Immature natural killer cell (primary cell): ENCODE measurements at places on chromosomes 11 and 22. TPM values are rescaled to one million over a fixed set of nuclear protein-coding genes. Genes with fewer than 3 reads are reported as not detected.

DNA sequence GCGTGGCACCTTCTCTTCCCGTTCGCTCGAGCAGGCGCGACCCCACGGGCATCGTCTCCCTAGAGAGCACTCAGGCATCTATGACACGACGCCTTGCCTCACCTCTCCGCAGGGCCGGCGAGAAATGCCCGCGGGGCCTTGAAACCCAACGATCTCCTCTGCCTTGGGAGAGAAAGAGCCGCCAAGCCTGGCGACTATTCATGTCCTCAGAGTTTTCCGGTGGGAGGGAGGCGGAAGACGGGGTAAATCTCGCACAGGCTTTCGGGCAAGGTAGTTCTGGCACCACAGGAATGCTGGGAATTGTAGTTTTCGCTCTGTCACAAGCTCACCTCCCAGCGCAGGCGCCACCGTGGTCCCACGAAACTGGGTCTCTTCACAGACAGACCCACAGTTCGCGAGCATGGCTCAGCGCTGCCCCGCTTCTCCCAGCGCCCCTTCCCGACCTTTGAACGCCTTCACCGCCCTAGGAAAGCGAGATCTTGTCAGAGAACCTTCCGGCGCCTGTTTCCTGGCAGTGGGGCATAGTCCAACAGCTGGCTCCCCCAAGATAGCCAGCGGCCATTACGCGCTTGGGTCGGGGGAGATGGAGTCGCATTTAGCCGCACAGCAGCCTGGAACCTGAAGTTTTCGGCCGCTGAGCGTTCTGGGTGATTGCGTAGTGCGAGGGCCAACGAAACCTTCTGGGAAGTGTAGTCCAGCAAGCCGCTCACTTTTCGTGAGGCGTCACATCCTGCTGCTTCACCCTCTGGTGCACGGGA, at the start of gene CCDC90B:
Gene CCDC90B (minus strand): TSS at position 597 of the 758 bp plus-strand sequence. CDS start 395 bp downstream, at position 202.
- peaks cover 31% of the 10 kb centered on the region for H3K4me1 ChIP-seq
- peak; percentile 95 for DNase-seq
- H3K36me3 ChIP-seq: peaks cover 3% of the 10 kb centered on the region
- H3K27ac ChIP-seq: peak within 1 kb of the TSS; percentile 100
- H3K27me3 ChIP-seq: peaks cover 8% of the 10 kb centered on the region

DNA sequence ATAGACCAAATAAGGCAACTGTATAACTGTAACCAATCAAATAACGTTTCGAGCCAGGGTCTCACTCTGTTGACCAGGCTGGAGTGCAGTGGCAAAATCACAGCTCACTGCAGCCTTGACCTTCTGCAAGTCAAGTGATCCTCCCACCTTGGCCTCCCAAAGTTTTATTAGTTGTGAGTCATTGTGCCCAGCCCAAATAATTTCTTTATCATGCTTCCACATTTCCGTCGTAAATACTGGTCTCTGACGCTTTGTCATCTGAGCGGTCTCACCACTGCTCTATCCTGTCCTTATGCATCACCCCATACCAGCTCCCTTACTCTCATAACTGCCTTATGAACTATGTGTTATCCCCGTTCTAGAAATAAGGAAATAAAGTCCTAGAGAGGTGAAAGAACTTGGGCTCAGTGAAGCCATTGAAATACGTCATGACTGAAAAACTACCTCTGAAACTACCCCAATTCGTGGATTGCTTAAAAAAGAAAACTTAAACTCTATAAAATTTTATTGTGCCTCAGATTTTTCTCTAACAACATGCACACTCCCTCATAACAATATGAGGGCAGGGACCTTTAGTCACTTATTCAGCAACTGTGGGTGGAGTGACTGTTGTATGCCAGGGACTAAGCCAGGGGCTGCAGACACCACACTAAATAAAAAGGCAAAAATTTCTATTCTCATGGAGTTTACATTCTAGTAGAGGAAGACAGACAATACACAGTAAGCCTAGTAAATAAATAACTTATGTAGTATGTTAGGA, 15.8 kb upstream of the RTN4RL2 start:
- H3K4me1 ChIP-seq: no peaks in the 10 kb centered on the region
- DNase-seq: no peak
- H3K36me3 ChIP-seq: no peaks in the 10 kb centered on the region

DNA sequence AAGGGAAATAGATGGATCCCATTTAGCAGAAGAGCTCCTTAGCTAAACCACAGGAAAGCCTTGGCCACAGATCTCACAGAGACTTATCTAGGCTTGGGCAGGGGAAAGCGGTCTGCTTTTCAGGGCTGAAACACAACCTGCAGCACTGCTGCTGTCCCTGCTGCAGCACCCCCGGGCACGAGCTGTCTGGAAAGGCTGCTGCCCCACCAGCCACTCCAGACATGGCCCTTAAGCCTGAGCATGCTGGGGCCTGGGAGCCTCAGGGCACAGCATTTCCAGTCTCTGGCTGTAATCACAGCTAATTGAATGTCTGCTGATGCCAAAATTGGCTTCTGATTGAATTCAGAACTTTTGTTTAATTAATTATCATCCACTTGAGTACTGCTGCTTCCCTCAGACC, 115.0 kb downstream of the TMPRSS5 start:
- H3K27ac ChIP-seq: peak overlapping the region; percentile 36
- peaks cover 4% of the 10 kb centered on the region for H3K4me1 ChIP-seq
- DNase-seq: no peak
- no peaks in the 10 kb centered on the region for H3K36me3 ChIP-seq
- H3K27me3 ChIP-seq: peaks cover 6% of the 10 kb centered on the region
- H3K4me3 ChIP-seq: no peak overlapping the region

DNA sequence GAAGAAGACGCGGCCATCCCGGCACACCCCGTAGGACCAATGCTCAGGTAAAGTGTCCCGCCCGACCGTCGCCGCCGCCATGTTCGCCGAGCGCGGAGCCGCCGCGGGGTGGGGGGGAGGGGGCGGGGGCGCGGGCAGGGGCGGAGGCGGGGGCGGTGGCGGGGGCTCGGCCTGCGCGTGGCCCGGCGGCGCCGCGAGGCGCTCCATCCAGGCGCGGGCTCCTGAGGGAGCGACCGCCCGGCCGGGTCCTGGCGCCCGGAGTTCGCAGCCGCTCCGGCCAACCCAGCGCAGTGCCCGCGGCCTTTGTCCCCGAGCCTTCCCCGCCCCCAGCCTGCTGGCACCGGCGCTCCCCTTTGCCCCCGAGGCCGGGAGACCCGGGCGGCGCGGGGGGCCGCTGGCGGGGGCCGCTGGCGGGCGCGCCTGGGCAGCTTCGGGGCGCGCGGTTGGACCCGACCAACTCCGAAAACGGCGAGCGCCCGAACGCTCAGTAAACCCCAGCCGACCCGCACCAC, at the start of gene PLEKHA7:
Gene PLEKHA7 (minus strand): TSS at position 94 of the 512 bp plus-strand sequence. CDS start 13 bp downstream, at position 81.
- H3K4me3 ChIP-seq: peak within 1 kb of the TSS; percentile 86
- peak; percentile 11 for DNase-seq
- peaks cover 7% of the 10 kb centered on the region for H3K36me3 ChIP-seq
- H3K4me1 ChIP-seq: peaks cover 10% of the 10 kb centered on the region

DNA sequence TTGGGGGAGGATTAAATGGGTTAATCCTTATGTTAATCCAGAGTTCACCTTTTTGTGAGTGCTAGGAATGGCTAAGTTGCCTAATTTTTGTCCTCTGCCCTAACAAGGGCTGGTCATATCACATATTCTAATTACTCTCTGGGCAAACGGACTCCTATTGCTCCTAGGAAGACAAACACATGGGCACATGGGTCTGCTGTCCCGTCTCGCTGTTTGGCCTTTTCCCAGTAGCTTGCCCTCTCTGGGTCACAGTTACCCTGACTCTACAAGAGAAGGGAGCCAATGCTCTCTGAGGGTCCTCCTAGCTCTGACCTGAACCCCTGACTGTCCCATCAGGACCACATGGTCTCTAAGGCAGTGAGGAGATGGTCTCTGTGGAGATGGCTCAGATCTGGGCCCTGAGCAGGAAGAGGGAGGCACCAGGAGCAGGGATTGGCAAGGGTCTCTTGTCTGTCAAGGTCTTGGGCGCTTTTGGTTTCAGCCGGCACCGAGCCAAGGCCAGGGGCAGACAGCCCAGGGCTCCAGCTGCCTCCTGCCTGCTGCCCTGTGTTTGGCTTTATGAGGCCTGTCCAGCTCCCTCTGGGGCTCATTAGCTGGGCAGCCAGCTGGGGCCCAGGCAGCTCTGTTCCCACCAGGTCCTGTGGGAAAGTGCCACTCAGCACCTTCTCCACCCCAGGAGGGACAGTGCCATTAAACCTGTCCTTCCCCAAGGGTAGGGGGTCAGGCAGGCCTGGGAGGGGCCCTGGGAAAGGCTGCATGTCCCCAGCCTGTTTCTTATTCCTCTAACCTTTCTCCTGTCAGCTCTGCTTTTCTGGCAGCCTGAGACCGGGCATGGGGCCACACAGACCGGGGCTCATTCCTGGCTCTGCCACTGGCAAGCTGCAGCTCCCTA, 559.9 kb downstream of the MN1 start:
- H3K27ac ChIP-seq: no peak overlapping the region
- no peak overlapping the region for H3K4me3 ChIP-seq
- H3K4me1 ChIP-seq: no peaks in the 10 kb centered on the region
- no peaks in the 10 kb centered on the region for H3K27me3 ChIP-seq

- no peak for DNase-seq
- H3K27me3 ChIP-seq: peaks cover 6% of the 10 kb centered on the region
- H3K36me3 ChIP-seq: no peaks in the 10 kb centered on the region
- H3K4me1 ChIP-seq: no peaks in the 10 kb centered on the region
- no peak overlapping the region for H3K27ac ChIP-seq
Measured at GRCh38 chr11:103013421-103013820, 57.9 kb upstream of the MMP13 start.

DNA sequence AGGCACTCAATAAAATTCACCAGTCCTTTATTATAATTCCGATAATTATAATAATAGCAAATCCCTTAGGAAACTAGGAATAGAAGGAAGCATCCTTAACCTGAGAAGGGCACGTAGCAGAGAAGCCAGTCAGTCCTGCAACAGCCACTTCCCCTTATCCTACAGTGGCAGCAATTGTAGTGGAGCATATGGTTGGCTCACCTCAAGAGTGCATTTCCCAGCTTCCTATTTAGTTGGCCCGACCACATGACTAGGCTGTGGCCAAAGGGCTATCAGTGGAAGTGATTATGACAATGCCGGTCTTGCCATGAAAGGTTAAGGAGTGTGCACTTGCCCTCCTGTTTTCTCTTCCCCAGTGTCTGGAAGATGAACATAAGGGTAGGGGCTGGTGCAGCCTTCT, 27.0 kb downstream of the TESMIN start:
- no peak for DNase-seq
- no peak overlapping the region for H3K27ac ChIP-seq
- H3K27me3 ChIP-seq: peaks cover 4% of the 10 kb centered on the region
- H3K4me1 ChIP-seq: no peaks in the 10 kb centered on the region

GRCh38 chr11:27451244-27451965, 21.2 kb downstream of the LGR4 start:
- no peak overlapping the region for H3K4me3 ChIP-seq
- H3K27me3 ChIP-seq: peaks cover 3% of the 10 kb centered on the region
- H3K4me1 ChIP-seq: no peaks in the 10 kb centered on the region
- H3K36me3 ChIP-seq: no peaks in the 10 kb centered on the region
- no peak for DNase-seq

GRCh38 chr11:4654635-4655369, 11.0 kb downstream of the OR51E1 start:
- no peak for DNase-seq
- no peak overlapping the region for H3K4me3 ChIP-seq
- peaks cover 4% of the 10 kb centered on the region for H3K27me3 ChIP-seq
- H3K4me1 ChIP-seq: peaks cover 2% of the 10 kb centered on the region
- no peak overlapping the region for H3K27ac ChIP-seq

- peaks cover 2% of the 10 kb centered on the region for H3K27me3 ChIP-seq
- H3K4me1 ChIP-seq: no peaks in the 10 kb centered on the region
- H3K27ac ChIP-seq: no peak overlapping the region
- no peak for DNase-seq
Measured at GRCh38 chr11:28383456-28383855, 275.3 kb downstream of the METTL15 start.

DNA sequence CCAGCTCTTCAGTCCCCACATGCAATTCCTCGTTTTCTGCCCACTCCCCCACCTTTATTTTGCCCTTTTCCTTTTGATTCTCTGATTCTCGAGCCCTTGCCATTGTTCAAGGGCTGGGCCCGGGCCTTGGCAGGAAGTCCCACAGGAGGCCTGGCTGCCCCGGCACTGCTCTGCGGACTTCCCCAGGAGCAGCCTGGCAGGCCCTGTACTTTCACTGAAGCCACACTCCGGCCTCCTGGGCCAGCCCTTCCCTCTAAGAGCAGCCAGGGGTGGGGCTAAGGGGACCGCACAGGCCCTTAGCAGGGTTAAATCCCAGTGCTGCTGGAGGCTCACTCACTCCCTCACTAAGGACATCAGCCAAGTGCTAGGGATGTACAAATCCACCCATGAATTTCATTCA, 4.1 kb downstream of the LRRC32 start:
- H3K4me3 ChIP-seq: no peak overlapping the region
- H3K27ac ChIP-seq: no peak overlapping the region
- peaks cover 33% of the 10 kb centered on the region for H3K4me1 ChIP-seq
- no peaks in the 10 kb centered on the region for H3K36me3 ChIP-seq
- DNase-seq: no peak
- peaks cover 7% of the 10 kb centered on the region for H3K27me3 ChIP-seq

- H3K36me3 ChIP-seq: peaks cover 25% of the 10 kb centered on the region
- H3K4me3 ChIP-seq: no peak overlapping the region
- H3K27ac ChIP-seq: no peak overlapping the region
- no peak for DNase-seq
- H3K27me3 ChIP-seq: no peaks in the 10 kb centered on the region
Measured at GRCh38 chr11:10520562-10520961, 20.4 kb downstream of the RNF141 start.

GRCh38 chr22:28977481-28977971, 84.1 kb downstream of the C22orf31 start:
- no peak overlapping the region for H3K27ac ChIP-seq
- H3K36me3 ChIP-seq: no peaks in the 10 kb centered on the region
- peaks cover 12% of the 10 kb centered on the region for H3K27me3 ChIP-seq
- no peak for DNase-seq
- no peak overlapping the region for H3K4me3 ChIP-seq

- peaks cover 40% of the 10 kb centered on the region for H3K4me1 ChIP-seq
- no peaks in the 10 kb centered on the region for H3K36me3 ChIP-seq
- H3K27me3 ChIP-seq: no peaks in the 10 kb centered on the region
Measured at GRCh38 chr11:46057489-46057888, 63.8 kb downstream of the PHF21A start.

- H3K4me3 ChIP-seq: peak within 1 kb of the TSS; percentile 79
- peaks cover 3% of the 10 kb centered on the region for H3K27me3 ChIP-seq
- H3K36me3 ChIP-seq: no peaks in the 10 kb centered on the region
- peak within 1 kb of the TSS; percentile 67 for H3K27ac ChIP-seq
- peaks cover 9% of the 10 kb centered on the region for H3K4me1 ChIP-seq
Measured at GRCh38 chr22:41699264-41700107, at the start of gene MEI1. MEI1 (plus strand) TSS chr22:41699503; CDS start chr22:41699539, 36 bp downstream.

GRCh38 chr11:118744046-118744445, 46.9 kb downstream of the DDX6 start:
- H3K27ac ChIP-seq: no peak overlapping the region
- no peaks in the 10 kb centered on the region for H3K36me3 ChIP-seq
- no peak for DNase-seq
- peaks cover 13% of the 10 kb centered on the region for H3K27me3 ChIP-seq
- no peak overlapping the region for H3K4me3 ChIP-seq

The FERMT3 gene
- polyA plus RNA-seq: 297 TPM

The MS4A7 gene
- 1.0 TPM for polyA plus RNA-seq

The FZD4 gene
- polyA plus RNA-seq: 0.10 TPM

The KCNK4 gene
- polyA plus RNA-seq: not detected

The DEUP1 gene
- not detected for polyA plus RNA-seq

The BAIAP2L2 gene
- polyA plus RNA-seq: not detected

The ARHGAP8 gene
- polyA plus RNA-seq: 2.0 TPM

The SCT gene
- polyA plus RNA-seq: not detected

The PARVG gene
- 84.6 TPM for polyA plus RNA-seq

The SHANK2 gene
- not detected for polyA plus RNA-seq

The NTM gene
- polyA plus RNA-seq: not detected

The C11orf97 gene
- not detected for polyA plus RNA-seq

The OR2AG1 gene
- not detected for polyA plus RNA-seq

The TENM4 gene
- not detected for polyA plus RNA-seq
